GM12892 (cell line): ENCODE measurements at places on chromosomes 12 and 14.

GRCh38 chr12:93174048-93174447, 203.7 kb upstream of the NUDT4 start:
- no peak for DNase-seq

DNA sequence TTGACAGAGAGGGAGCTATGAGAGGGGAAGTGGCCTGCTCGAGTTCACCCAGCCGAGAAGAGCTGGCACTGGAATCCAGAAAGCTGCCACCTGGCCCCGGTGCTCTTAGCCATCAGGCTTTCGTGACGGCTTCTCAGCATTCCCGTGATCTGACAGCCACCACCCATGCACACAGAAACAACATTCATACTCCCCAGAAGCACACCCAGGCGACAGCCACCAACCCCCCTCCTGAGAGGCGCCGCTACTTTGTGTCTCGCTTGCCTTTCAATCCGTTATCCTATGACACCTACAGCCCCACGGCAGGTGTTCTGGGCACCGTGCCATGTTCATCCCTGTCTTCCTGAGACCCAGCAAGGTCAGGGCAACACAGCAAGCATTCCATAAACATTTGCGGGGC, 31.4 kb downstream of the PSMC1 start:
- no peak for DNase-seq

DNA sequence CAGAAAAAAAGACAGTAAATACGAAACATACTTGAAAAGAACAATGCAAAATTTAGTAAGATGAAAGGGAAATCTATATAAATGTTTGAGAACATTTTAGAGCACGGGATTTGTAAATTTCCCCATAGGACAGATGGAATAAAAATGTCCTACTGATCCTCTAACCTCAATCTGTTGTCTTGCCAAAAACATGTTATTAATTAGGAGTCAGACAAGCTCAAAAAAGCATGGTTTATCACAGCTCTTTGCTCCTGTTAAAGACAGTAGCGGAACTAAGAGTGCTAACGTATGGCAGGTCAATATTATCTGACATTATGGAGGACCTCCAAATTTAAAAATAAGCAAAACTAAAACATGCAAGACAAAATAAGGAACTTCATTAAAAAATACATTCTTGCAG, 12.9 kb downstream of the GMFB start:
- DNase-seq, result no peak

GRCh38 chr12:62730649-62731048, 204.3 kb downstream of the PPM1H start:
- no peak for DNase-seq

DNA sequence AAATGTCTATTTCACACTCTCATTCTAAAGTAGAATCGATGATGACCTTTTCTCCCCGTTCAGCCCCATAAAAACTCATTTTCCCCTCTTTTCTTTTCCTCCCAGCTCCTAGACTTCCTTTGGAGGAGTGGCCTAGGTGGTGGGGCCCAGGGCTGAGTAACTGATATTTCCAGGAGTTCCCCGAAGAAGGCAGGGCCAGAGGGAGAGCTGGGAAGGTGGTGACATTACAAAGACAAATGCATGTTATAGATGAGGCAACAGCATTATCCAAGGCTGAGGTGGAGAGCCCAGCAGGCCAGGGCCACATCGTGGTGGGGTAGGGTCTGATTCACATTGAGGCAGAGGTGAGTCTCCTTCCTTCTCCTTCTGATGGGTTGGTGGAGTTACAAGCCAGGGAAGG, 22.2 kb upstream of the HDAC7 start:
- DNase-seq, result no peak

GRCh38 chr12:31366104-31366621, 40.2 kb upstream of the SINHCAF start:
- DNase-seq, result no peak

DNA sequence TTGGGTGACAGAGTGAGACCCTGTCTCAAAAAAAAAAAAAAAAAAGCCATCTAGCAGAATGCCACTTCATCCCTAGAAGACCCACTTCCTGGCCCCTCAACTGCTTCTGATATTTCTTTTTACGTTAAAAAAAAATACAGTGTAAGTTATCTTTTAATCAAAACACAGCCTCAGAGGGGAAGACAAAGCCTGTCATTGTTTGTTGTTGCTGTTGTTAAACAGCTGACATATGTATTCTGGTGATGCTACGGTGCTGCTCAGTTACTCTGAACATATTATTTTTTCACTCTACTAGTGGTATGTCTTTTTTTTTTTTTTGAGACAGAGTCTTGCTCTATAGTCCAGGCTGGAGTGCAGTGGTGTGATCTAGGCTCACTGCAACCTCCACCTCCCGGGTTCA, 75.4 kb downstream of the PAPLN start:
- DNase-seq, result no peak

- DNase-seq, result no peak
These were observed 10.0 kb downstream of the TMEM120B start for GRCh38 chr12:121722511-121722910.

DNA sequence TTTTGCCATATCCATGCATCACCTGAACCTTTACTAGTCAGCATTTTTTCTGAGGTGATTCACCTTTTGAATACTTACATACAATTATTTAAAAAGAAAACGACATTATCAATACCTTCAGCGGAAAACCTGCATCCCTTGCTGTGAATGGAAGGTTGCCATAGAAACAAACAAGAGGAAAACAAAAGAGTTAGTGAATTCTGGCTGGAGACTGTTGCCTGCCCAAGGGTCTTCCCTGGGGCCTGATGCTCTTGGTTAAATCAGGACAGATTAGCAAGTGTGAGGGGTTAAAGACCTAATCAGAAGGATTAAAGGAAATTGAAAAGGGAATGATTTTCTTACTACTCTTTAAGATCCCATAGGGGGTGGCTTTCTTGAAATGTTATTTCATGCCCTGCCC, 96.0 kb upstream of the WSCD2 start:
- DNase-seq, result no peak

DNA sequence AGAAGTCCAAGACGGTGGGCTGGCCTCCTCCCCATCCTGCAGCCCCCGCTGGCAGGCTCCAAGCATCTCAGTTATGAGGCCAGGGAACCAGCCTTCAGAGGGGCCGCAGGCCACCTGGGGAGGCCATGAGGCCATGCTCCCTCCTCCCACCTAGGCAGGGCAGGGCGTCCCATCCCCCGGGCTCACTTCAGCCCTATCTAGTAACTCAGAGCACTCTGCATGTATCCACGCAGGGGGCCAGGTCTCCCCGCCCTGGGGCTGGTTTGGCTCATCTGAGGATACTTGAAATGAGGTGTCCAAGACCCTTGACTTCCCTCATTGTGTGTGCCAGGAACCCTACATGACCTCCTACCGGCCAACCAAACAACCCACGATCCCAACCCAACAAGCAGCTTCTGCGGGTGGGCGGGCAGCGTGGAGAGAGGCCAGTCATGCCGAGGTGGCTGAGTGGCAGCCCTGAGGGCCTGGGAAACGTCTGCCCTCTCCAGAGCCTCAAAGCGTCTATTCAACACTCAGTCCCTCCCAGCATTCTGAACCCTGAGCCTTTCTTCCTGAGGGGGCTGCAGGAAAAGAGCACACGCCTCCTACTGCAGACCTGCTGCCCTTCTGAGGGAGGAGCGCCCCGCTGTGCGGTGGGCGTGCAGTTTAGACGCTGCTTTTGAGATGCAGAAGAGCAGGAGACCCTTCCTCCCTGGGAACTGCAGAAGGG, 16.8 kb downstream of the ISCA2 start:
- no peak for DNase-seq

DNA sequence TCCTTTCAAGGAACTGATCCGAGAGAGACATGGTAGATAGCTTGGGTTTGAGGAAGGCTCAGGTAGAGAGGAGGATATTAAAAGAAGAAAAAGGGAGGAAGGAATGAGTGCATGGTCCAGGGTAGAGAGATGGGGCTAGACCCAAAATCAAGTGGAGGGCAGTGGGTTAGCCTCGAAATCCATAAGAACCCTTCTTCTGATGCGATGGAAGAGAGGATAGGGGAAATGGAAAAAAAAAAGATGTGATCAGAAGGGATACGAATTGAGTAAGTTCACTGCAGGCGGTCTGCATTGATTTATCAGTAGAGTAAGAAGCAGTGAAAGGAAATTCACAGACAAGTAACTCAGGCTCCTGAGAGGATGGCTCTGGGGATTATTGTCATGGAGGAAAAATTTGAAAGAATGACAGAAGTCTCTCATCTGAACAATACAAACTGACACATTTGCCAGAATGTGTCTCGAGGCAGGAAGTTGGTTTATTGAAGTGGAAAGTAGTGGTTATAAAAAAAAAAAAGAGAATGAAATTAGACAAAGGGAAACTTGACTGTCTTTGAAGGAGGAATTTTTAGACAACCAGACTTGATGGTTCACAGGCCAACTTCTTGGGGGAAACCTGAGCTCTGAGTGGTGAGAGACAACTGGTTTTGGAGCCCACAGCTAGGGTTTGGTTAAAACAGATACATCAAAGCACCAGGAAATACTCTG, 10.2 kb downstream of the PPFIBP1 start:
- no peak for DNase-seq

DNA sequence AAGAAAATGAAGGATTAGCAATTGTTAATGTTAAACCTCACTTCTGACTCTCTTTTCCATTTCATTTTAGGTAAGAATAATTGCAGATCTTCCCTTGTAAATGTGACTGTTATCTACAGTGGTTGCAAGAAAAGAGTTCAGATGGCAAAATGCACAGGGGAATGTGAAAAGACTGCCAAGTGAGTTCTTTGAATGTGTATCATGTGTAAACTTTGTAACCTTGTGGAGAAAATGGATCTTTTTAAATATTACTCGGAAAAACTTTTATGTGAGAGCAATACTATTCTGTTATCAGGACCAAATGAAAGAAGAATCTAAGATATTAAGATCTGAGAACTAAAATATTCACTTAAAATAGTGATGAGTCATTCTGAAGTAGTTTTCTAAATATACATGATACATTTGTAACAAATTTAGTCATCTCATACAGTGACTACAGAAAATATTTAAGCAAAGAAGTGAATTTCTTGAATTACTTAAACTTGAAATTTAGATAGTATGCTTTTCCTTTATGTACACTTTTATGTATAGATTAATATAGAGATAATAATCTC, 122.5 kb upstream of the CNTN1 start:
- no peak for DNase-seq

- DNase-seq, result no peak
These were observed 124.8 kb downstream of the TMTC3 start for GRCh38 chr12:88266806-88267360.

- DNase-seq, result no peak
These were observed 63.6 kb downstream of the CHGA start for GRCh38 chr14:92986254-92987147.

DNA sequence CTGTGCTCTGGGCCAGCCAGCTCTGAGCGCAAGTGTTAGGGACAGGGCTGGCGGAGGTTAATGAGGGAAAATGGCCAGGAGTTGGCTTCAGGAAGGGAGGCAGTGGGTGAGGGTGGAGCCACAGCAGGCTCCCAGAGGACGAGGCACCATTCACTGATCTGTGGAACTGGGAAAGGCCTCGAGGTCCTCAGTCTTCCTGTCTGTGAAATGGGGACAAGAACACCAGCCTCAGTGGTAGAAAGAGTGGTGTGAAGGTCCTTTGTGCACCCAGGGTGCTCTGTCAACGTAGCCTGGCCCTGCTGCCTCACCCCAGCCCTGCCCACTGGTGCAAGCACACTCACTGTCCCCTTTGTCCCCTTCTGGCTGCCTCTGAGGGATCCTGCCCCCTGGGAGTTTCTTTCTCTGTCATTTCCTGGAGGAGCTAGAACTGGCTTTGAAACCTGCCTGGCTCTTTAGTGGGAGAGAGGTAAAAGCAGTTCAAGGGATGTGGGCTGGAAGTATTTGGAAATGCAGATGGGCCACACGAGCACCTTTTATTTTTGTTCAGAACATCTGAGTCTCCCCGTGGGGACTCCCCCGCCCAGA, 25.0 kb downstream of the SYNDIG1L start:
- DNase-seq, result no peak

DNA sequence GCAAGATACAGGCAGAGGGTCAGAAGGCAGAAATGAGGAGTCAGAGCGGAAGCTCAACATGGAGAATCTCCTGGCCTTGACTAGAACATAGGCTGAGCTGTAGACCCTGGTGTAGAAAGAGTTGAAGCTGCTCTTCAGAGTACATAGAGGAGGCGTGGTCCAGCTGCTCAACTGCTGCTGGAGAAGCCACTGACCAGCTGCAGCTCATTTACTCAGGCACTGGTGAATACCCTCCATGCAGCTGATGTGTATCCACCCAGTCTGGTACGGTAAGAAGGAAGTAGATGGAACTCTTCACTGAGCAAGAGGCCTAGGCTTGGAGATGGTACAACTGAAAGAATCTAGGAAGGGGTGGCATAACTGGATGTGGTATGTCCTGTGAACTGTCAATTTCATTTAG, 148.8 kb upstream of the DHRS4 start:
- no peak for DNase-seq

DNA sequence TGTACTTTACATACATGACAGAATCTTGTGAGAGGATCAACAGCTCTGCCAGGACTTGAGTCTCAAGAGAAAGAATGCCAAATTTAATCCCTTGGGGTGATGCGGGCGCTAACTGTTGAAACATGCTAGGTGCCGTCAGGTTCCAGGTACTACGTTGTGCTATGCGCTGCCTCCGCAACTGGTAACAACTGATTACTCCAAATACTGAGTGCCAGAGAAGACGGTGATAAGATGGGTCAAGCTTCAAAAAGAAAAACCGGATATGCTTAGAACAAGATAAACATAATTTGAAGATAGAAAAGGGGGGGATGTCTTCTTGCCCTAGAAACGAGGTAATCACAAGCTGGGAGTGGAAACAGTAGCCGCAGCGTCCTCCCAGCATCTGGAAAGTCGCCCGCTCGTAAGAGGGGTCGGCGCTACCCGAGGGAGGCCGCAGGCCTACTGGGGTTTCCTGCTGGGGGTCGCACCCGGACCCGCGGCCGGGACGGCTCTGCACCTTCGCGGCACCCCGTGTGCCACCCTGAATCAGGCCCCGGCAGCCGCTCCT, 678 bp downstream of the ZBTB25 start:
- DNase-seq, result no peak

DNA sequence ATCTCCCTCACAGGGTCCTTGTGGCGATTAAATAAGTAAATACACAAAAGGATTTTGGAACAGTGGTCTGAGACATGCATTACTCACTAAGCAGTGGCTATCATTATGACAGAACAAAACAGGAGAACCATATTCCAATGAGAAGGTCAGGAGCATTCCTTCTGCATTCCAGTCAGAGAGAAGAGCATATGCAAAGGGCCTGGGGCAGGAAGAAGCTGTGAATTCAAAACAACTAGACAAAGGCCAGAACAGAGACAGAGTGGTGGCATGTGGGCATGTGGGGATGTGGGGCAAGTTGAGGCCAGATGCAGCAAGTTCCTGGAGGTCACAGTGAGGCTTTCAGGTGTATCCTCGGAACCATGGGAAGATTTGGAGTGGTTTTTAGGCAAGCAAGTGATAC, 70.1 kb upstream of the VRK1 start:
- DNase-seq, result no peak
